ENCODE measurements at places on chromosomes 12 and 14. TPM values are rescaled to one million over a fixed set of nuclear protein-coding genes. Genes with fewer than 3 reads are reported as not detected.
A peak's percentile ranks its signal among the peaks of the same experiment; 100 is the strongest.

SIX6 gene
- not detected for total RNA-seq

NELL2 gene
- 2.6 TPM for total RNA-seq

DNA sequence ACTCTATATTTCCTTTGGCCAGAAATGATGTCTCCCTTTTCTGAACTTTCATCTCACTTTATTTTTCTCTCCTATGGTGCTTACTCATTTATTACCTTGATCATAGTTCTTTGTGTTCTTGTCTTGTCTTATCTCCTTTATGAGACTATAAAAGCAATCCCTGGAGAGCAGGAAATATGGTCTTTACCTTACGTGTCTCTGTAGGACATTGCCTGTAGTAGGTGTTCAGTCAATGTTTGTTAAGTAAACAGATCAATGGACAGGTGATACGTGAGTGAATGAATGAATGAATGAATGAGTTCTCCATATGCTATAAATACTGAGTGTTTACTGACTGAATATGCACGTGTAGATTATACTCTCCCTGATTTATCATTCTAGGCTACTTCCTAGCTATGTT lies 193.7 kb upstream of the HMGA2 start:
- DNase-seq: no peak

GRCh38 chr14:70064136-70064865 lies 124.5 kb downstream of the SLC8A3 start:
- DNase-seq: no peak

DNA sequence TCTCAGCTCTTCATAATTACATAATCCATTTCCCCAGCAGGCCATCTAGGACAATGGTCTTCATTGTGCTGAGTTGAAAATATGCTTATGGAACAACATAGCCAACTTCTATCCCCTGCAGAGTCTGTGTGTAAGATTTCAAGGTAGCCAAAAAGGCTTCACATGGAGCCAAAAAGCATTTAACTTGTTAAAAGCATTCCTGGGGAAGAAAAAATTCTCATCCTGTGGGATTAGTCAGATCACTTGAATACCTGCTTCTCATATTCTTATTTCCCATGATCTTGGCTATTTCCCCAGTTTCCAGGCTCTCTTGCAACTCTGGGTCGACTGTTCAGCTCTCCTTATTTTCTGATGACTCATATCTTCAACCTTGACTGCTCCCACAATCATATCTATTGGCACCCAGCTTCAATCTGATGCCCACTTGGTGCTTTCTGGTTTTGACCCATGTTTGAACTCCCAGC lies 178.9 kb downstream of the KLHL28 start:
- DNase-seq: no peak

- DNase-seq: peak; percentile 94
Measured at GRCh38 chr14:103122947-103123633, at the start of gene TNFAIP2. TSS of gene TNFAIP2 (plus strand) at chr14:103123461. CDS start at chr14:103126458, 2,997 bp downstream.

DNA sequence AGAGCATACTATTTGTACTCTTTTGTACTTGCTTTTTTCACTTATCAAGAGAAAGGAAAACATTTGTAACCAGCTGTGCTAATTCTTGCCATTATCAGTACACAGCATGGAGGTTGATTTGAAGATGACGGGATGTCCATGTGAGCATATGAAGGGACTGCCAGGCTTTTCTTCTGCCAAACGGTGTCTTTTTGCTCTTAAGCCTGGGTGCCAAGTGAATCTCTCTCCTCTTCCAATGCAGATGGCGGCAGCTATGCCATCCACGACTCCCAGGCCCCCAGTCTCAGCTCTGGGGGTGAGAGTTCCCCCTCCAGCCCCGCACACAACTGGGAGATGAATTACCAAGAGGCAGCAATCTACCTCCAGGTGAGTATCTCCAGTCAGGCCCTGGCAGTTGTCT lies 38.9 kb downstream of the TPCN1 start:
- DNase-seq: no peak

All from lower leg skin (tissue), 4 donors.